ENCODE measurements at places on chromosomes 2 and 18.

DNA sequence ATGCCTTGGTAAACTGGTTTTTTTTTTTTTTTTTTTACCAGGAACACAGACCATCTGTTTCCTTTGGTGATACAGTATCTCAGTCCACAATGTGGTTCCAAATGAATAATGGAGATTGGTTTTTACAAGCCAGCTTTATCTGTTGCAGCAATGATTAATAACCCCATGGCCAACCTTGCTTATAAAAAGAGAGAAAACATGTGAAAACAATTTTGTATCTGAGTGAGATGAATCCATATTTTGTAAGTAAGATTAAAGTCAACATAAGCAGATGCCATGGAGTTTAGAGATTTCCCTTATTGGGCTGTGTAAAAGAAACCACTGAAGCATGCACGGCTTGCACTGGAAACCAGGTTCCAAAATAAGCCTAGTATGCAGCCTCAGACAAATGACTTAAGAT, 108.6 kb upstream of the CNTNAP5 start:
- no peak for DNase-seq

- DNase-seq = no peak
These were observed 12.0 kb downstream of the CDH2 start for GRCh38 chr18:28164771-28165483.

DNA sequence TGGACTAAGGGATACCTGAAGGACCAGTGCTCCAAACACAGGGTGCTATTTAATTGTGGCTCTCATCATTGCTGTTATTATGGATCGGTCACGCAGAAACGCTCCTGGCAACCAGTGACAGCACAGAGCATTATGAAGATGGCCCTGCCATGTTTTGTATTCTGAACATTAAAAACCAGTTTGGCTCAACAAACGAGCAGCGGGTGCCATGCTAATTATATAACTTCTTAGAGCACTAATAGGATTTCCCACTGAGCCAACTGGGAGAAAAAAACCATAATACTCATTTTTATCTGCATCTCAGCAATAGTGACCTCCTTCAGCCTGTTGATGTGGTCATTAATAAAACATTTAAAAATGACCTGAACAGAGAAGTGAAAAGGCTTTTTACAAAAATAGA, 212.8 kb downstream of the STK39 start:
- DNase-seq = no peak

GRCh38 chr2:54644236-54644635, 79.2 kb upstream of the EML6 start:
- DNase-seq = no peak

- DNase-seq = no peak
These were observed 43.1 kb downstream of the AQP12A start for GRCh38 chr2:240734756-240735155.

DNA sequence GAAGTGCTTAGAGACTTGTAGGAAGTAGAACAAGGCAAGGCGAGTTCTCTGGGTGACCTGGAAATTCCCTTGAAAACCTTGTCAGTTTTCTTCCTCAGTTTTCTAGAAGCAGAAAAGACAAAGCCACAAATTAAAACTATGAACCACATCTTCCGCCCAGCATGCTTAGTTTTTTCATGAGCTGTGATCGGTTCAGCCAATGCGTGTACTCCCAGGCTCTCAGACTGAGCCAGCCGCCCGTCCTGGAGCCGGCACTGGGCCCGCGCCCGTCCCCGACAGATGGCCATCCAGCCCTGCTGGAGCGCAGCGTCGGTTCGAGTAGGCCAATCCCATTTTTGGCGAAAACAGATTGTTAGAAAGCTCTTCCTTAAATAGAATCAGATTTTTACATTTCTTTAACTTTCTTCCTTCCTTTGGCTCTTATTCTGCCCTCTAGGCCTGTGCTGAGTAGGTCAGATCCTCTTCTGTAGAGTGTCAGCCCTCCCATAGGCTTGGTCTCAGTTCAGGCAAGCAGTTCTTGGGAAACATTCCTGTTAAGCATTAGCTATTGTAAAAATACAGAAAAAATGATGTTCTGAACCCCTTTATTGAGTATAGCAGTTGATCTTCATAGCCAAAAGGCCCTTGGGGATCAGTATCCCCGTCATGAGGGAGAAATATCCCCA, 112.5 kb downstream of the NCK2 start:
- no peak for DNase-seq

DNA sequence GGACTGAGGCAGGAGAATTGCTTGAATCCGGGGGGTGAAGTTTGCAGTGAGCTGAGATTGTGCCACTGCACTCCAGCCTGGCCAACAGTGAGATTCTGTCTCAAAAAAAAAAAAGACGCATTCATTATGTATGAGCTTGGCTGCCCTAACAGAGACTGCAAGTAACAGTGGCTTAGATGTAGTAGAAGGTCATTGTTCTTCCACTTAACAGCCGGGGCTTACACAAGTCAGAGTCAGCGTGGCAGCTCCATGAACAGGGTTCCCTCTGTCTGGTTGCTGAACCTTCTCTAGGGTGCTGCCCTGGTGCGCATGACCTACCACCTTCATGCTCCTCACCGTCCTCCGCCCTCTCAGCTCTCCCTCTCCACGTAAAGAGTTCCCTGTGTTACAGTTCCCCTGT, 49.1 kb upstream of the IGFBP2 start:
- no peak for DNase-seq

DNA sequence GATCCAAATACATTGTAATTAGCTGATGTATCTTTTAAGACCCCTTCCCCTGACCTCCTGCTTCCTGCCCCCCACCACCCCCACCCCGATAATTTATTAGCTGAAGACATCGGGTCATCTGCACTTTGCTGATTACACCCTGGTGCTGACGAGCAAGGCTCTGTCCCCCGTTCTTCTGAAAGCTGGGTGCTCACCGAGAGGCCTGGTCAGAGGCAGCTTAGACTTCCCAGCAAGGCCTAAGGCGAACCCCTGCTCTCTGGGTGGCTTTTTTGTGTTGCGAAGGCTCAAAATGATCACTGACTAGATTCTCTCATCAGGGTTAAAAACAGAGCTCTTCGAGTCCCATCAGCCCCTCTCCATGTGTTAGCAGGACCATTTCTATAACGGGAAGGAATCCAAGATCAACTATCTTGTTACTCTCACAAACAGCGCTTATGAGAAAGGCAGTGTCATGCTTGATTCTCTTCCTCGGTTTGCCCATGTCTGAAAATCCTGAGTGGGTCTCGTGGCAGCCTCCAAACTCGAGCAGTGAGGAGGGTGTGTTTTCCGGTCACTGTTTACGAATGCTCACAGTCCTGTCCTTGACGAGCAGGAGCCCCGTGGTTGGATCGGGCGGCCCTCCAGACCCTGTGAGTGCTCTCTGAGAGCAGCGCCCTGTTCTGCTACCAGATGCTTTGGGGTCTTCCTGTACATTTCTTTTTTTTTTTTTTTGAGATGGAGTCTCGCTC, 201.6 kb downstream of the HDAC4 start:
- DNase-seq = peak; percentile 33

- no peak for DNase-seq
These were observed 31.3 kb upstream of the ASB18 start for GRCh38 chr2:236295481-236295880.

DNA sequence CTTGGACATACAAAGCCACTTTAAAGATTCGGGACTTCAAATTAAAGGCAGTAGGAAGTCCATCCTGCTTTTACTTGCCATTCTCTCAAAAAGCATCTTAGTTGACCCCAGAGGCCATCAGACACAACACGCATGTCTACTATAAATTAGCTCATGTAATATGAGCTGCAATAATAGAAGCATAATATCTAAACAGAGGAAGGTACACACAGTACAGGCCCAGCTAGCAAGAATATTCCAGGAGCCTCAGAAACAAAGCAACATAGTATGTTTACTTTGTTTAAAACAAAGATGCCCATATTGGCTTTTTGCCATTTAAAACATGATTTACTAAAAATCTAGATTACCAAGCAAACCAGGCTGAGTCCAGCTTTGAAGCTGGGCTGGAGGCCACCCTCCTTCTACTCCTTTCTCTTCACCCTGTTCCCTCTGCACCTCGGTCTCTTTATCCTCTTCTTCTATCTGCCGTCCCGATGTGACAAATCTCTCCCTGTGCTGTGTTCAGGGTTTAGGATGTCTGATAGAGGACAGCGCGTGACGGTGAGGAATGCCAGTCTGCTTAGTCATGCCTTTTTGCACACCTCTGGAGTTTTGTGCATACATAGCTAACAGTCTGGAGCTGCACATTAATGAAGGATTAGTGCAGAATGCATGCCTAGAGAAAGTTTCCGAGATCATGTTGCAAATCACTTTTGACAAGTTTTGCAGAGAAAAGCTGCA, 28.2 kb downstream of the DTNA start:
- no peak for DNase-seq

DNA sequence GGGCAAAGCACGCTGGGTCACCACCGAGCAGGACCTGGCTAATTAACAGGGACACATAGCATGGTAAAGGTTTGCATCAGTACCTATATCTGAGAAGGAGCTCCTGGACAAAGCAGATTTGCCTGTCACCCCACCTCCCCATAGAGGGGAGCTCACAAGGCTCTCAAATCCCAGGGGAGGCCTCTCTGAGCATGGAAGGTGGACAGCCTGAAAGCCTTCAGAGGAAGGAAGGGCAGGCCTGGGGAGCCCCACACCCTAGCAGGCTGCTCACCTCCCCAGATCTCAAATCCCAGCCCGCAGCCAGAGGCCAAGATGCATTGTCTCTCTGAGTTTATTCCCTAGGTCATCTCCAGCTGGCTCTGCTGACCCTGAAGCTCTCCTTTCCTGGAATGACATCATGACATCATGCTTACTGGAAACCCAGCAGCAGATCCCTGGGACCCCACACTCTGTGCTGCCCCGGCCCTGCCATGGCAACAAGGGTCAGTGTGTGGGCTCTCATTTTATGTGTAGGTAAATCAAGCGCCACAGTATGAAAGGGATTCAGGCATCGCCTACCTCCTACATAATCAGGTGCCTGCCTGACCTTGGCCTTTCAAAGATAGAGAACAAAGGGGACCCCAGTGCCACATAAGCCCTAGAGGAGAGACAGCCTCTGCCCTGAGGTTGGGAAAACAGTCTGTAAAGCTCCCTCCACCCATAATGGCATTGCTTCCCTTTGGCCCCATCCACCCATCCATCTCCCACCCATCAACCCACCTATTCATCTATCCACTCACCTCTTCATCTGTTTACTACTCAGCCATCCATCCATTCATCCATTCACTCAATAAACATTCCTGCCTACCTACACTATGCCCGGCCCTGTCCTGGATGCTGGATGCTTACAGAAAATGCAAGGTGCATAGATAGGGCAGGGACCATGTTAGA, 15.7 kb upstream of the TEX51 start:
- no peak for DNase-seq

GRCh38 chr2:105315314-105315713, 14.2 kb downstream of the TGFBRAP1 start:
- no peak for DNase-seq

DNA sequence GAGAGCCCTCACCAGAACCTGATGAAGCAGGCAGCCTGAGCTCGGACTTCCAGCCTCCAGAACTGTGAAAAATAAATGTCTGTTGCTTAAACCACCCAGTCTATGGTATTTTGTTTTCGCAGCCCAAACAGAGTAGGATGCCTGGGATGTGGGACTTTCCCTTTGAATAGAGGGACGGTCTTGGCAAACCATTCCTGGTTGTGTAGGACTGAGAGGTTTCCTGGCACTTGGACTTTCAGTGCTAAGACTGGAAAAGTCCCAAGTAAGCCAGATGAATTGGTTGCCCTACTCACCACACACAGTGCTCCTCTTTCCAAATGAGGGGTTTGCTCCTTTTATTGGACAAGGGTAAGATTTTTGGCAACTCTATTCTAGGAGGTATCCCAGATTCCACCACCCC, 46.8 kb upstream of the ACMSD start:
- no peak for DNase-seq

DNA sequence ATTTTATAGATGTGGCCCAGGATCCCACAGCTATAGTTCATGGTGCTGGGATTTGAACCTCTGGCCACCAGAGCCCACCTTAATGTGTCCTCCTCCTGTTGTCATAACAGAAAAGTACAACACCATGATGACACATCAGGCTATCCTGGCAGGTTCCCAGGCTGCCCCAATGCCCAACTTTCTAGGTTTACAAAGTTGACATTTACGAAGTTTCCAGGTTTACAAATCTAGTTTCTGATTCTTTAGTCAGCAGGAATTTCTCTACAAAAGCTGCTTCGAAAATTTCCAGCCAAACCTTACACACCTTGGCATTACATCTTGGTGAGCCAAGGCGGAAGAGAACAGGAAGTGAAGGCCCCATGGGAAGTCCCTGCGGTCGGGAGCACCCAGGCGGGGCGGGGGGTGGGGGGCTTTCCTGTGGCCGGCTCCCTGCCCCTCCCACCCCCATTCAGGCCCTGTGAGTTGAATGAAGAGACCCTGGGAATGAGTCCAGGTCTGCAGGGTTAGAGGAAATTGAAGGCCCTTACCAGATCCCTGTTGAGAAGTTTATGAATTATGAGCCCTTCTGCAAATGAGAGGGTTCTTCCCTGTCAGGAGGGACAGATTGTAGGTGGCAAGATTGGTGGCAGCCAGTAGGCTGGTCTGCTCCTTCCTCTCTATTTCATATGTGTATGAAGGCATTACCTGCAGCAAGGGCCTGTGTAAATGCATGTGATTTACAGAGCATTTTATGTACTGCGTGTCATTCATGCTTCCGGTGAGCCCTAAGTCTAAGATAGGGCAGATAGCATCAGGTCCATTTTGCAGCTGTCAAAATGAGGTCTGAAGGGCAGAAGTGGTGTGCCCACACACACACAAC, 11.1 kb upstream of the IL1RN start:
- DNase-seq = no peak

GRCh38 chr2:10369269-10370255, 66.9 kb downstream of the HPCAL1 start:
- DNase-seq = peak; percentile 87

- no peak for DNase-seq
These were observed 119.5 kb downstream of the MAP3K20 start for GRCh38 chr2:173195100-173195499.

- DNase-seq = no peak
These were observed 22.0 kb downstream of the IL1RL2 start for GRCh38 chr2:102208774-102209173.

- DNase-seq = no peak
These were observed 225.7 kb downstream of the TMX3 start for GRCh38 chr18:68489013-68489792.

GRCh38 chr2:158181171-158181570, 79.5 kb downstream of the UPP2 start:
- no peak for DNase-seq

- DNase-seq = no peak
These were observed 112.8 kb downstream of the NBAS start for GRCh38 chr2:15448250-15448839.

- no peak for DNase-seq
These were observed 60.4 kb downstream of the CIB4 start for GRCh38 chr2:26580751-26581150.

GRCh38 chr2:29657674-29658073, 263.7 kb downstream of the ALK start:
- no peak for DNase-seq
